ENCODE measurements at places on chromosomes 1 and 21.

- DNase-seq = no peak
Observed at GRCh38 chr1:39538531-39539251, 37.9 kb downstream of the PABPC4 start.

- DNase-seq = no peak
Observed at GRCh38 chr21:35478161-35479064, 429.3 kb upstream of the RUNX1 start.

GRCh38 chr1:32977546-32978087, 13.0 kb upstream of the RNF19B start:
- DNase-seq = no peak

DNA sequence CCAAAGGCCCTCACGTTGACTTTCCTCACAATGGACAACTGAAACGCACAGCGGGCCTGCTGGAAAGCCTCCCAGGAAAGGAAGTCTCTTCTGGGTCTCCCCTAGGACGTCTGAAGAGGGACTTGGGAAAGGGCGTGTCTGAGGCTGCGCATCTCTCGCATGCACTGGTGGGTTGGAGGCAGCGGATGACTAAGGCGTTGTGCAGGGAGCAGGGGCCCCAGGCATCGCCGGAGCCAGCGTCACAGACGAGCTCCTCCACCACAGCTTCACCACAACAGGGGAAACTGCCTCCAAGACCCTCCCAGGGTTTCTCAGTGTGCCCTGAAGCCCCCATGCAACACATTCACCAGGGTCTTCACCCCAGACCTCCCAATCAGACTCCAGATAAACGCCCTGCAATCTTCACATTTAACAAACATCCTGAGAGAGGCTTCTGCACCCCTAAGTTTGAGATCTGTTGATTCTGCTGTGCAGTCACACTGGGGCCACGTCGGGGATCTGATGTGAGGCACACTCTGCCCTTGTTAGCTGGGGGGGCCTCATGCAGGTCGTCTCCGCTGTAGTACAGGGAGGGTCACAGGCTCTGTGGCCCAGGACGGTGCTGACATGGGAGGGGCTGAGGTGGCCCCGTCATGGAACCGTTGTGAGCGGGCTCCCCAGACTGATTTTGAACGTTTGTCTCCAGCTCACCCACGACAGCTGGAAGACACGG, 7.0 kb upstream of the TFF1 start:
- no peak for DNase-seq

GRCh38 chr1:87869567-87869966, 540.9 kb downstream of the LMO4 start:
- DNase-seq = no peak

DNA sequence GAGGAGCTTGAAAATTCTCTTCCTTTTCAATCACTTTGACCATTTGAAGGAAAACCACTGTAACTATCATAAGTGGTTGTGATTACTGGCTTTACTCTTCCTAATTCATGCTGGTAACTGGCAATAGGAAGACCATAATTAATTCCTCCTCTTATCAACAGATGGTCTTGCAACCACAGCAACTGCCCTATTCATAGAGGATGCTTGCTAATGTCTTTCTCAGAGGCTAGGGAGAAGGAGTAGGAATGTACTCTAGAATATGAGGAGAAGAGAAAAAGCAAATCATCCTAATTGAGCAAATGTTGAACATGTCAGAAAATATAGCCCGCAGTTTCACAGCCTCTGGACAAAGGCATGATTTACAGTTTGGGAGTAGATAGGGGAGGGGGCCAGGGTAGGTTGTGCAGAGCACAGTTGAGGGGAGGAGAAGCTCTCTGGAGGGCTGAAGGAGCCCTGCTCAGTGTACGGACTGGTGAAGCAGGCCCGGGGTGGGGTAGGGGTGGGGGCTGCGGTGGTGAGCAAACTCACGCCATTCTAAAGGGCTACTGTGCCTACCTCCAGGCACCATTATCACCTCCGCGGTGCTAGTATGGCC, 192.9 kb downstream of the PCP4 start:
- DNase-seq = no peak

GRCh38 chr1:119767486-119767885, 1.2 kb downstream of the HMGCS2 start:
- no peak for DNase-seq

GRCh38 chr1:178946416-178946815, 75.5 kb upstream of the ANGPTL1 start:
- no peak for DNase-seq

All from CD4-positive, alpha-beta T cell treated with Interleukin-12 subunit alpha and Interleukin-12 subunit beta, for 1 hour (primary cell).